ENCODE measurements at places on chromosomes 3 and 15.

DNA sequence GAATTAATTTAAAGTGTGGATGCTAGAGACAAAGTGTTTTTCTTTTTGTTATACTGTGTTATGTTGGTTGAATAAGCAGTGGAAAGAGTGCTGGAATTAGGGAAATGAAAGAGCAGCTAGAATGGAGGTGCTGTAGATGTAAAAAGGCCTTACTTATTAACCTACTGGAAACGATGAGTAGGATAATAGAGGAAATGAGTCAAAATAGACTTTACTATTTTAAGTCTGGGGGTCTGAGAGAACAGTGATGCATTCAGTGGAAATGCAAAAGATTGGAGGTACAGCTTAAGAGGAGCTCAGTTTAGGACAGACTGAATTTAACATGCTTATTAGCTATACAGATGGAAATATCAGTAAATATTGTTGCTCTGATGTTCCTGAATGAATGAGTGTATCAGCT lies 674.0 kb downstream of the OTOL1 start:
- no peak for DNase-seq

DNA sequence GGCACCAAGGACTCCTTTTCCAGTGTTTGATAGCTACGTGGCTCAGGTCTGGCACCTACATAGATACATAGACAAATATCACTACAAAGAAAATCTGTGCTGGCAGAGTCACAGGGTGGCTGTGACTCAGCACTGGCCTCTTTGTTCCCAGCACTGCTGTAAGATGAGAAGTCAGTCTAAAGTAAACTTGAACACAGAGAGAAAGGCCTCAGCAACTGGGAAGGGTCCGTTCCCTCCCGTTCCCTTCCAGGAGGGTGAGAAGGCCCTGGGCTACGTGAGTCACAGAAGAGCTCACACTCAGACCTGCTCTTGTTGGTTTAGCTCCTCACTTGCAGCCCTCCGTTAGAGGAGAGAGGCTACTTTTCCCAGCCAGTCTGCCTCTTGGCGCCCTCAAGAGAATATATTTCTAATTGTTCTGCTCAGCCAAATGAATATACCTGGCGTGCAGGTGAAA lies 23.1 kb downstream of the ANXA2 start:
- DNase-seq, result peak; percentile 96

DNA sequence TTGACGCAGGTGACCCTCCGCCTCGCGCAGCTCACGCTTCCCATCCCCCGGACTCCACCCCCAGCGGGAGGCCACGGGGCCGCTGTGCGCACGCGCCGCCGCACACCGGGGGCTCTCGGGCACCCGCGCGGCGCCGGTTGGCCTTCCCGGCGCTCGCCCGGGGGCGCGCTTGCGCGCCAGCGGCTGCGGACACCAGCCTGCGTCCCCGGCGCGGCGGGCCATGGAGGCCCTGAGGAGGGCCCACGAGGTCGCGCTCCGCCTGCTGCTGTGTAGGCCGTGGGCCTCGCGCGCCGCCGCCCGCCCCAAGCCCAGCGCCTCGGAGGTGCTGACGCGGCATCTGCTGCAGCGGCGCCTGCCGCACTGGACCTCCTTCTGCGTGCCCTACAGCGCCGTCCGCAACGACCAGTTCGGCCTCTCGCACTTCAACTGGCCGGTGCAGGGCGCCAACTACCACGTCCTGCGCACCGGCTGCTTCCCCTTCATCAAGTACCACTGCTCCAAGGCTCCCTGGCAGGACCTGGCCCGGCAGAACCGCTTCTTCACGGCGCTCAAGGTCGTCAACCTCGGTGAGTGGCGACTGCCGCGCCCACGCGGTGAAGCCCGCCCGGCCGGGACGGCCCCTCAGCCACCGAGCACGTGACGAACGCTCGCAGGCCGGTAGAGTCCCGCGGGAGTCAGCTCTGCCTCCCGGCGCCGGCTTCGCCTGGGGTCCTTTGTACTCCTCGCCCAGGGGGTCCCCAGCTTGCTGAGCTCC lies at the start of gene C15orf61:
TSS of gene C15orf61 (plus strand) at position 103 of the 754 bp plus-strand sequence. CDS start at position 221, 118 bp downstream.
- peak; percentile 81 for DNase-seq

GRCh38 chr15:76258460-76258859 lies 52.8 kb downstream of the ETFA start:
- DNase-seq, result no peak

- DNase-seq, result no peak
Measured at GRCh38 chr3:152595975-152596821, 238.7 kb upstream of the P2RY1 start.

GRCh38 chr15:44489464-44489863 lies 47.5 kb upstream of the EIF3J start:
- no peak for DNase-seq

DNA sequence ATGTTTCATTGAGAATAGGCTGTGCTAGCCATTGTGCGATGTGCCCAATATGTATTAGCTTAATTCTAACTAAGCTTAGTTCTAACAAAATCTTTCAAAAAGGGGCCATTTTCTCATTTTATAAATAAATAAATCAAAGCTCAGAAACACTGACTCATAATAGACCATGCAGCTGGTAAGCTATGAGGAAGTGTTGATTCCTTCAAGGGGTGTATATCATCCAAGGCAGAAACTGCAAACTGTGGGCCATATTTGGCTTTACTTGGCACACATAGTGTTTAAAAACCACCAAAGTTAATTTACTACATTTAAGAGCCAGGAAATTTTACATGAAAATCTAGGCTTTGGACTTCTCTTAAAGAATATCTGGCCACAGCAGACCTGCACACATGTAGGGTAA lies 136.5 kb downstream of the ZNF621 start:
- DNase-seq, result no peak

GRCh38 chr3:62027241-62027640 lies 346.1 kb downstream of the FEZF2 start:
- no peak for DNase-seq

DNA sequence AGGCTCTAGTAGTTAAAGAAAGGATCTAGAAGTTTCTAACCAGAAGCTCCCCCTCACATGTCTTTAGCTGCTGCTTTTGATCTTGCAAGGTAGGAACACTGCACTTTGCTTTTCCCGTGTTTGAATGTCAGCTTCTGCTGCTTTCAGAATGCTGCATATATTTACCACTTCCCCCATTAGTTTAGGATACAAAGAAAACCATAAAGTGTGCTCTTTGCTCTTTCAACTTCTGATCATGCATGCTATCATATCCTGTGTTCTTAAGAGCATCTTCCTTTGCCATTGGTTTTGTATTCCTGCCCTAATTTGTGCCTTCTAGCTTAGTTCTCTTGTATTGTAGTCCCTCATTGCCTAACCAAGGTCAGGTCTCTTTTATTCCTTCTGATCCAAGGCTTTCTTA lies 43.3 kb downstream of the ZNF609 start:
- DNase-seq, result no peak

DNA sequence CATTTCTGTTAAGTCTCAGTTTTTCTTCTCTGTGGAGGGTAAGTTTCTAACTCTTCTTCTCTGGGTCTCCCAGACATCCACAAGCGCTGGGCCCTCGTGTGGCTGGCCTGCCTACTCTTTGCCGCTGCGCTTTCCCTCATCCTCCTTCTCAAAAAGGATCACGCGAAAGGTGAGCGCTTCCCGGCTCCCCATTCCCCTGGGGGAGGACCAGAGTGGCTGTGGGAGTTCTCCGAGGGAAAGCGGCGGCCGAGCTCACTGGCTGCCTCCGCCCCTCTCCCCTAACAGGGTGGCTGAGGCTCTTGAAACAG lies 1.1 kb upstream of the CRELD1 start:
- no peak for DNase-seq

GRCh38 chr3:66604481-66604880 lies 103.7 kb upstream of the LRIG1 start:
- DNase-seq, result no peak

DNA sequence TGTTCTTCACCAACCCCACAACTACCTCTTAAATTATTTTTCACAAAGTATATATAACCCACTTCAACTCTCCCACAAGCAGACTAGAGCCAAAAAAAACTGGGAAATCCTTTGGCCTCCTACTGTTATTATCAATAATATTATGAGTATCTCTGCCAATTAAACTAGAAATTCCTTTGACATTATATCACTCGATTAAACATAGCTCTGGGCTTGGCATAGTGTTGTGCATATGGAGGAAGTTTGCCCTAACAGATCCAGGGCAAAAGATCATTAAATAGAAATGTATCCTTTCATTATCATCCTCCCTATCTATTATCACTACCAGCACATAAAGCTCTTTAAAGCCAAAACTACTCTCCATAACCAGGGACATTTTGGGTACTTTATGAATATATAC lies 74.9 kb downstream of the OSBPL10 start:
- no peak for DNase-seq

GRCh38 chr3:169966951-169967915 lies 626 bp downstream of the SEC62 start:
- peak; percentile 50 for DNase-seq

DNA sequence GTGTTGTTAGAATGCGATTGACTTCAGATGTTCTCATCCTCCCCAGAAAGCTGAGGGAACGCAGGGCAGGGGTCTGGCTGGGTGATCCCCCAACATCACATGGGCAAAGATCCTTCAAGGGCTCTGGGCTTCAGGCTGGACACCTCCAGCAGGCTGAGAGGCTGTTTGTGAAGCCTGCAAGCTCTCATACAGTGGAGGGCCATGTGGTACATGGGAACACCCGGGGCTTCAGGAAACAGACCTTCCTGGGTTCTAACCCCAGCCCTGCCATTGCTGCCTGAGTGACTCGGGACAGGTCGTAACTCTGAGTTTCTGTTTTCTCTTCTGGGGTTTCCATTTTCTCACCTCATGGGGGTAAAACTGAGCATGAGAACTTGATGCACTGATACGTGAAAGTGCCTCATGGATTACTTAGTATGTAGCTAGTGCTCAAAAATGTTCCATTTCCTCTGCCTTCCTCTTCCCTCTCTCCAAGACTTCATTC lies 81.2 kb downstream of the TLE3 start:
- DNase-seq, result no peak

DNA sequence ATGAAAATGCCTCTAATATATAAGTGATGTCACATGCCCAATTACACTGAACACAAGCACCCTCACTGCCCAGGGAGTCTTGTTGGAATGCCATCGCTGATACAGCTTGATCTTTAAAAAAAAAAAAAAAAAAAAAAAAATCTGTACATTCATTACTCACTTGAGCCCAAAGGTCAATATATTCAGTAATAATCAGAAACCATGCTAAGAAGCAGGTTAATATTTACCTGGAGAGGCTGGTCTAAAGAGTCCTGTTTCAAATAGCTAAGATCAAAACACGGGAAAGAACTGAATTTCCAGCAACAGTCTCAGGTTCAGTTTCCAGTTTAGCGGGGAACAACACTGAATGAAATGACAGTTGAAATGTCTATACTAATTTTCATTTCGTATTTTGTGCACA lies 109.9 kb downstream of the UACA start:
- no peak for DNase-seq

- DNase-seq, result no peak
Measured at GRCh38 chr15:77599899-77600298, 32.8 kb downstream of the LINGO1 start.

DNA sequence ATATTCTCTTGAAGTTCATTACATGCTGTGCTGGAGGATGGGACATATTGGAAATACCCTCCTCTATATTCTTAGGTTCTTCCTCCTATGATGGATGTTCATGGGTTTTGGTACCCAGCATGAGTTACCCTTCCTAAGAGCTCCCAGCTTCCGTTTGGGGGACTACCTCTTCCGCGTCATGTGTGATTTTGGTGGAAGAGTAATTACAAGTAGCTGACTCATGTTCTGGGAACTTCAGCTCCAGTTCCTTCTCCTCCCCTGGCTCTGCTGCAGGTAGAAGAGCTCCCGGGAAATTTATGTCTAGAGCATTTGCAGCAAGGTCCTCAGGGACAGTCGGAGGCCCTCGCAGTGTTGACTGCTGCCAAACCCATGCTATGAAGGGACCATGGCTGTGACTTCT lies 208.8 kb upstream of the IL12A start:
- no peak for DNase-seq

GRCh38 chr15:101045835-101046691 lies 126.9 kb downstream of the LRRK1 start:
- no peak for DNase-seq

- DNase-seq, result no peak
Measured at GRCh38 chr3:161310649-161311423, 60.5 kb downstream of the SPTSSB start.

- DNase-seq, result no peak
Measured at GRCh38 chr3:196966526-196967401, 1.9 kb downstream of the PIGZ start.

DNA sequence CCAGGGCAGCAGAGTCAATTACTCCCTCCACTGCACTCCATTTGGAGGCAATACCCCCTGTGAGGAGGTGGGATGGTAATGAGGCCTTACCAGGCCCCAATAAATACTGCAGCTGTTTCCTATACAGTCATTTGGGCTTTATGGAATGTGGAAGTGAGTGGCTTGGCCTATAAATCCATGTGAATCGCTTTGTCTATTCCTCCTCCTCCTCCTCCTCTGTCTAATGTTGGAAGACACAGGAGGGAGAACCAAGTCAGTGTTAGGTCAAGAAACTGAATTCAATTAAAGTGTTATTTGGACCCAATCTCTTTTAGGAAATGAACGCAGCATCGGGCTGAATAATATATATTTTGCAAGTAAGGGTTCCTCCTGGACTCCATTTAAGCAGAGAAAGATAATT lies 17.3 kb upstream of the SRGAP3 start:
- no peak for DNase-seq

DNA sequence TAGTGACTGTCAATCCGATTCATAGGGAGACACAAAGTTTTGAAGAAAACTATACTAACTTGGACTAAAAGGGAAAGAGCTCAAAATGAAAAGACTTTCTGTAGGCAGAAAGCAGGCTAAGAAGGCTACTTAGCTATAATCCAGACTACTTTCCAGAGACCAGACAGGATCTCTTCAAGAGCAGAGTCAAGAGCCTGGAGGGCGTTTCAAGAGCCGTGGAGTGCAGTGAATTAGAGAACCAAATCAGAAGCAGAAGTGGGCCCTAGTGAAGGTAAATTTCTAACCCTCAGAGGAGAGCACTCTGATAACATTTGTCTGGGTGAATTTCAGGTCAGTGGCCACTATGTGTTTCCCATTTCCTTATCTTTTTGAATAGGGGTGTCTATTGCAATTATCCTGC lies 76.4 kb downstream of the CGGBP1 start:
- DNase-seq, result no peak

GRCh38 chr3:32994045-32994444 lies 42.6 kb downstream of the CCR4 start:
- DNase-seq, result no peak

- DNase-seq, result no peak
Measured at GRCh38 chr3:11363715-11364114, 91.5 kb downstream of the ATG7 start.

DNA sequence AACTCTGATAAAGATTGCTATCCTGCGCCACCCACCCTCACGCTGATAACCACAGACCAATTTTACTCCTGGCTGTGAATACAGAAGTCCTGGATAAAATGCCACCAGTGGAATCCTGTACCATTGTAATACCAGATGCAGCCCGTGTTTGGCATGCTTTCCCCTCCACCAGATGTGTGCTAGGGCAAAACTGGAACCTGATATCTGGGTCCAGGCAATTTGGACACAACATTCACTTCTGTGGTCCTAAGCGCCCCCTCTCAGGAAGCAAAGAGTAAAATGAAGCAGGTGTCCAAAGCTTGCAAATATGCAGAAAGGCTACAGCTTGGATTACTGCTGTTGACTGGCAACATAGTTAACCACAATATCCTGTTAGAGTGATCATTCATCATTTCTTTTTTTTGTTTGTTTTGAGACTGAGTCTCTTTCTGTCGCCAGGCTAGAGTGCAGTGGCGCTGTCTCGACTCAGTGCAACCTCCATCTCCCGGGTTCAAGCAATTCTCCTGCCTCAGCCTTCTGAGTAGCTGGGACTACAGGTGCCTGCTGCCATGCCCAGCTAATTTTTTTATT lies 32.8 kb downstream of the LOXL1 start:
- DNase-seq, result peak; percentile 80

All from SW 1271 (cell line).